ENCODE measurements at places on chromosomes 2 and 18.

DNA sequence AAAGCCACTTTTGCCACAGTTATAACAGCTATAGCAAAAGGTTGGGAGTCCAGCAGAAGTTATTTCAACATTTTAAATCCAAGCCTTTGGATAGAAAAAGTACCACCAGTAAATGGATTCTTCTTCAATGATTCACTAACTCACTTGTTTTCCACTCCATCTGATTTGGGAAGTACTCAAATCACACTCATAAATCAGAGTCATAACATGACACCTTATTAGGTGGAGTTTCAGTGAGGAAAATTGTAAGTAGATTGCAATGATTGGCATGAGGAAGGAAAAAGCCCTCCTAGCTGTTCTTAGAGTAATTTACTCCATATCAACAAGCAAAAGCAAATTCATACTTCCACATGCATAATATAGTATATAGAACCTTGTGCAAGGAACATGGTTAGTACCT is 132.9 kb downstream of the NR4A2 start:
- no peak for DNase-seq

- peak; percentile 40 for DNase-seq
These were observed 50.1 kb downstream of the ST3GAL5 start for GRCh38 chr2:85838641-85839040.

- no peak for DNase-seq
These were observed at the start of gene SCTR for GRCh38 chr2:119523952-119524694. Gene SCTR, minus strand, starts transcription at chr2:119524483. Its CDS starts 257 bp downstream, at chr2:119524226.

GRCh38 chr2:155703917-155704316 is 628.6 kb downstream of the NR4A2 start:
- DNase-seq = no peak

GRCh38 chr2:239359196-239359912 is 41.5 kb downstream of the HDAC4 start:
- peak; percentile 54 for DNase-seq

DNA sequence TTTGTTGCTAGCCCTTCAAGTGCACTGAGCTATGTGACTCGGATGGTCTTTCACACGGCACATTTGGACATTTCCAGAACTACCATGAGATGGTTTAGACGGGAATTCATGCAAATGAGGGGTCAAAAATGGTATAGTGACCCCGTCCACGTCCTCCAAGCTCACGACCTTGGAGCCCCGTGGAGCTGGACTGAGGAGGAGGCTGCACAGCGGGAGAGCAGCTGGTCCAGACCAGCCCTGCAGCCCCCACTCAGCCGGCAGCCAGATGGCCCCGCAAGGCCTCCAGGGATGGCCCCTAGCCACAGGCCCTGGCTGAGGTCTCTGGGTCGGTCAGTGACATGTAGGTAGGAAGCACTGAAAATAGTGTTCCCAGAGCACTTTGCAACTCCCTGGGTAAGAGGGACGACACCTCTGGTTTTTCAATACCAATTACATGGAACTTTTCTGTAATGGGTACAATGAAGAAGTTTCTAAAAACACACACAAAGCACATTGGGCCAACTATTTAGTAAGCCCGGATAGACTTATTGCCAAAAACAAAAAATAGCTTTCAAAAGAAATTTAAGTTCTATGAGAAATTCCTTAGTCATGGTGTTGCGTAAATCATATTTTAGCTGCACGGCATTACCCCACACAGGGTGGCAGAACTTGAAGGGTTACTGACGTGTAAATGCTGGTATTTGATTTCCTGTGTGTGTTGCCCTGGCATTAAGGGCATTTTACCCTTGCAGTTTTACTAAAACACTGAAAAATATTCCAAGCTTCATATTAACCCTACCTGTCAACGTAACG is 88.8 kb downstream of the EPAS1 start:
- no peak for DNase-seq

DNA sequence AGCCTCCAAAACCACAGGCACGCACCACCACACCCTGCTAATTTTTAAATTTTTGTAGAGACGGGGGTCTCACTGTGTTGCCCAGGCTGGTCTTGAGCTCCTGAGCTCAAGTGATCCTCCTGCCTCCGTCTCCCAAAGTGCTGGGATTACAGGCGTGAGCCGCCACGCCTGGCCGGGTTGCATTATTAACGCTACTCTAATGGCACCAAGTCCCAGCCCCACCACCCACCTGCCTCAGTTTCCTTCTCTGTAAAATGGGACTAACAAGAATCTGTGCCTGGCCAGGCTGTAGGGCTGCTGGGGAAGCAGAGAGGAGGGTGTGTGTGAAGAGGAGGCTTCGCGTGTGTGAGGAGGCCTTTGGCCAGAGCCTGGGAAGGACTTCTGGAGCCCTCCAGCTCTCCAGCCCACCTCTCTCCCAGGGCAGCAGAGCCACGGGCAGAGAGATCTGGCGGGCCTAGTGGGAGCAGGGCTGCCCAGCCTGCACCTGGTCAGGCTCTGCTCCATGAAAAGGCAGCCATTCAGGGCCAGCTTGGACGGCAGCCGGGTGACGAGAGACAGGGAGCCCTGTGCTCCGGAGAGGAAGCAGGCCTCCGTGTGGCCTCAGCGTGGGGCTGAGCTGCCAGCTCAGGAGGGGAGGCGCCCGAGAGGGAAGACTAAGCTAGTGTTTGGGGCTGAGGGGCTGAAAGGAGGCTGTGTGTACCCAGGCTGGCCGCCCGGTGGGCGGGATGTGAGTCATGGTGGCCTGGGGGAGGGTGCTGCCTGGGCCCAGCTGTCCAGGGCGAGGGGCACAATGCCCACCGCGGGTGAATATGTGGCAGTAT is 7.4 kb upstream of the B3GNT7 start:
- no peak for DNase-seq

DNA sequence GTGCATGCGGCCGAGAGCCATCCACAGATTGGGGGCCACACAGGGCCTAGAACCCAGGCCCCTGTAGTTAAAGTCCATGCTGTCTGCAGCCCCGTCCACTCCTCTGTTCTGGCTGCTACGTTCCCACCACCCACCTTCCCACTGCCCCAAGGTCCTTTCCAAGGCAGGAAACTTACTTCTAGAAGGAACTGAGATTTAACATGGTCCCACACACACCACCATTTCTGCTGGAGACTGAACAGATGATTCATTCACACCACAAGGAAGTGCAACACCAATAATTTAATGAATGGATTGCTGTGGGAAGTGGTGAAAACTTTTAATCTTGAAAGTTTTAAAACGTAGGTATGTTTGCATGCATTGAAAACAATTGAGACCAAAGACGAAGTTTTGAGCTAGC is 95.2 kb downstream of the LBH start:
- no peak for DNase-seq

DNA sequence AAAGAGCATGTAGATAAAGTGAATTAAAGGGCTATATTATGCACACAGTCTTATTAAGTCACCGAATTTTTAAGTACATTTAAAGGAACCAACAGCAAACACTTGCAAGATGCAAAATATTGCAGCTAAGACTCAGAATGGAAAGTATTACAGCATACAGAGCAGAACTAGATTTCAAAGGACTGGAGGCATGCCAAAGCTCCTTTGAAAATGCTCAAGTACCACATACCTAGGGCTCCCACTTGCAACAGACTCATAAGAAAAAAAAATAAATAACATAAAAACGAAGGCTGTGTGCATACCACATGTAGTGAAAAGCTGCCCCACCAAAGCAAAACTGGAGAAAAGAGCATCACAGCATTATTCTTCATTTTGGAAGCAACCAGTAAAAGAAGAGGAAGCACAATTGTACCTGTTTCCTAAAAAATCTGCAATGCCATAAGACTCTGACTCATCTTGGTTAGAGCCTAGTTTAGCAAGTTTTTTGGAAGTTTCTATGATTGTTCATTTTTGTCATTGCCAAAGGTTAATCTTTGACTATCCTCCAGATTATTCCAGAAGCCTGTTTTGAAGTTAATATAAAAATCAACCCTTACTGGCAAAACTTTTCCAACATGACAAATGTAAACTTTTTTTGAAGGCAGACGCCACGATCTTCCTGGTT is 306.0 kb upstream of the COL3A1 start:
- no peak for DNase-seq

DNA sequence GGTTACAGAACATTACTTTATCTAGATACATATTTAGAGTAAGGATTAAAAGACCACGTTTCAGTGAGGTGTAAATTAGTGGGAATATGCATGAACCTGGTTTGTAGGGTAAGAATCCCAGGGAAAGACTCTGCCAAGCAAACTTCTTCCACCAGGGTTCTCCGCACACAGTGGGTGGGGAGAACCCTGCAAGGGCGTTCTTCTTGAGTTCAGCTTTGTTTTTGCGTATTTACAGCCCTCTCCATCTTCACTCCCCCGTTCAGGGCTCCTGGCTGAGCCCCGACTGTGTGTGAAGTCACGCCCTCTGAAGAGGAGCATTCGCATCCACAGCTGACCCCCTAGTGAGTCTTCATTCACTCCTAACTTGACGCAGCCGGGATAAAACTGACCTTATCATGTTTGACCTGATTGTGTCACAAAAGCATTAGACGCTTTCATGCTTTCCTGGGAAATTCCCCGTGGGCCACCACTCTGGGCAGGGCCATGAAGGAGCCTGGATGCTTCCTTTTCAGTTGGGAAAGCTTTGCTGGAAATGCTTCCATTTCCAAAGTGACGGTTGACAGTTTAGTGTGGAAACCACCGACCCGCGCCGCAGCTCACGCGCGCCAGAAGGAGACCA is 1.0 kb downstream of the ALKAL2 start:
- no peak for DNase-seq

DNA sequence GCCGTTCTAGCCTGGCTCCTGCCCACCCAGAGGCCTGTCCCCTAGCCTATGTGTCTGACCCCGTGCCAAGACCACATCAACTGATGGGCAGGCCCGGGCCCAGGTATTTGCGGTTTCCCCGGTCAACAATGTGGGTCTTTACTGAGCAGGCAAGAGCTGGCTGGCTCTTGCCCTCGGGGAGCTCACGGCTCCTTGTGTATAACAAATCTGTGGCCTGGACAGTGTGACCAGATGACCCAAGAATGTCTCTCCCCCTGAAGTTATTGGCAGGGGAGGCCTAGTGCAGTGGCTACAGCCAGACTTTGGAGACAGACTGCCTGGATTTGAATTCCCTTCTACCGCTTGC is 179.6 kb downstream of the KLHL29 start:
- peak; percentile 65 for DNase-seq

- DNase-seq = no peak
These were observed 464.8 kb upstream of the RGPD4 start for GRCh38 chr2:107361751-107362381.

DNA sequence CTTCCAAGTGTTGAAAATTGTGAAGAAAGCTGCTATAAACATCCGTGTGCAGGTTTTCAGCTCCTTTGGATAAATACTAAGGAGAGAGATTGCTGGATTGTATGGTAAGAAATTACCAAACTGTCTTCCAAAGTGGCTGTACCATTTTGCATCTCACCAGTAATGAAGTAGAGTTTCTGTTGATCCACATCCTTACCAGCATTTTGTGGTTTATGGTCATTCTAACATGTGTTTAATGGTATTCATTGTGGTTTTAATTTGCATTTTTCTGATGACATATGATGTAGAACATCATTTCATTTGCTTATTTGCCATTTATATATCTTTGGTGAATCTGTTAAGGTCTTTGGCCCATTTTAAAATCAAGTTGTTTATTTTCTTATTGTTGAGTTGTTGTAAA is 260.7 kb downstream of the SPAG16 start:
- no peak for DNase-seq

DNA sequence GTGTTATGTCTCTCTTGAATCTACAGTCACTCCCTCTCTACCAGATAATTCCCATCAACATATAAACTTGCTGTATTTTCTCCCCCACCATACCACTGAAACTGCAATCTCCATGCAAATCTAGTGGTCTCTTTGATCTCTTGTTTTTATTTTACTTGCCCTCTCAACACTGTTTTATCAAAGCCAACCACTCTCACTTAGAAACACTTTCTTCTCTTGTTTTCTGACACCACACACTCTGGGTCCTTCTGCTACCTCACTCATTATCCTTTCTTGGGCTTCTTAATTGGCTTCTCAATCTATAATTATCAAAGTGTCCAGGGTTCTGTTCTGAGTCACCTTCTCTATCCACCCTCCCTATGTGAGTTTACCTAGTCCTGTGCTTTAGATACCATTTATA is 2.0 kb upstream of the MCFD2 start:
- DNase-seq = no peak

GRCh38 chr2:97769711-97770110 is 56.3 kb downstream of the ZAP70 start:
- DNase-seq = no peak

DNA sequence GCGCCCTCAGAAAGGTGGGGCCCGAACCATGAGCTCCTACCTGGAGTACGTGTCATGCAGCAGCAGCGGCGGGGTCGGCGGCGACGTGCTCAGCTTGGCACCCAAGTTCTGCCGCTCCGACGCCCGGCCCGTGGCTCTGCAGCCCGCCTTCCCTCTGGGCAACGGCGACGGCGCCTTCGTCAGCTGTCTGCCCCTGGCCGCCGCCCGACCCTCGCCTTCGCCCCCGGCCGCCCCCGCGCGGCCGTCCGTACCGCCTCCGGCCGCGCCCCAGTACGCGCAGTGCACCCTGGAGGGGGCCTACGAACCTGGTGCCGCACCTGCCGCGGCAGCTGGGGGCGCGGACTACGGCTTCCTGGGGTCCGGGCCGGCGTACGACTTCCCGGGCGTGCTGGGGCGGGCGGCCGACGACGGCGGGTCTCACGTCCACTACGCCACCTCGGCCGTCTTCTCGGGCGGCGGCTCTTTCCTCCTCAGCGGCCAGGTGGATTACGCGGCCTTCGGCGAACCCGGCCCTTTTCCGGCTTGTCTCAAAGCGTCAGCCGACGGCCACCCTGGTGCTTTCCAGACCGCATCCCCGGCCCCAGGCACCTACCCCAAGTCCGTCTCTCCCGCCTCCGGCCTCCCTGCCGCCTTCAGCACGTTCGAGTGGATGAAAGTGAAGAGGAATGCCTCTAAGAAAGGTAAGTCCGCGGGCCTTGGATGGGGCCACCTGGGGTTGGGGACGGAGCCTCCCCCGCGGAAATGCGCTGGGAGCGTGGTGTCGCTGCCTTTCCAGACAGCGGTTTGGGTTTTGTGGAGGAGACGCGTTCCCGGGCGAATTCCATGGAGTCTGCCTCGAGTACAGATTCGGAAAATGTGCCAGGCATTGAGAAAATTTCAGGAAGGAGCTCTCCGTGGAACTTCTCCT is 559 bp downstream of the HOXD1 start:
- DNase-seq = no peak

DNA sequence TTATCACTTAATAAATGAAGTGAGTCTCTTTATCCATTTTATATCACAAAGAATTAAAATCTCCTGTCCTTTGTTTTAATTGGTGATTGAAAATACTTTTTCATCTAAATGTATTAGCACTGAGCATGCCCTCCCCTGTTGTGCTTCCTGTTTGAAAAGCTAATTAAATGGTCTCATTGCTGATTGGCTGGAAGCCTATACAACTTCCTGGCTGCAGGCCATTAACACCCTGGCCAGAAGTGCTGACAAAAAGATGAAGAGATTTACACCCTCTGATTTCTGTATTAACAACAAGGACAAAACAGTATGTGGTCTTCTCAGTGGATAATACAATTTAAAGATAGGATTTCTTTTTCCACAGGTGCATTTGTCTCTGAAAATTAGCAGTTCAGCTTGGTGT is 548.0 kb downstream of the DCC start:
- no peak for DNase-seq

DNA sequence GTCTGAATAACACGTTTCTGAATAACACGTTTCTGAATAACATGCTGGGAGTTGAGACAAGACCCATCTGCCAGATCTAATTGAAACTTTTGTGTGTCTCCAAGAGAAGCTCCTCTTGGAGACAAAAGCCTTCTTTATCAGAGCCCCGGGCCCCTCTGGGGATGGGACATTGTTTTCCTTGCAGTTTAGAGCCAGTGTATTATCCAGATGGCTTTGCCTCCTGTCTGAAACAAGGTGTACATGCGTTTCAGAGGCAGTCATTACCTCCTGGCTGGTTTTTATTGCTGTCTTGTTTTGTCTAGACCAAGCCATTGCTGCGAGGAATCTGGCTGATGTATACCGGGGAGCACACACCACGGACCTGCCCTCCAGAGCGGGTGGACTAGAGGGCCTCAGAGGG is 7.8 kb downstream of the FOSL2 start:
- no peak for DNase-seq
